ENCODE measurements at places on chromosomes 11 and 22. TPM values are rescaled to one million over a fixed set of nuclear protein-coding genes. Genes with fewer than 3 reads are reported as not detected.
A peak's percentile ranks its signal among the peaks of the same experiment; 100 is the strongest.

RFPL2 gene
- total RNA-seq = not detected

GRCh38 chr11:129853518-129854231, 38.0 kb downstream of the TMEM45B start:
- no peak for DNase-seq

DNA sequence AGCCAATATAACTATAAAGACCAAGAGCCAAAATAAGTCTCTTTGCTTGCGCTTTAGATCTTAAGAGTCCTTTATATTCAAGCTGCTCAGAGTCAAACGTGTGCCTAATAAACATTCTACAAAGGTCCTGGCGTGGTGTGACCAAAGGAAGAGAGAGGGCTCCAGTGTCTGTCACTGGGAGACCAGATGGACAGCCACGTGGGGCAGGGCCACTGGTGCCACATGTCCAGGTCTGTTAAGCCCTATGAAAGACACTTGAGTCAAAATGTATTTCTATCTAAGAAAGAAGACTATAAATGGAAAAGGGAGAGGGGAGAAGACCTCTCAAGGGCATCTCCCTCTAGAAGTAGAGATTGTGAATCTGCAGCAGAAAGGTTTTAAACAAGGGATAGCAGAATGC, 32.2 kb upstream of the EHF start:
- DNase-seq = no peak

SHISA8 gene
- total RNA-seq = not detected

DNA sequence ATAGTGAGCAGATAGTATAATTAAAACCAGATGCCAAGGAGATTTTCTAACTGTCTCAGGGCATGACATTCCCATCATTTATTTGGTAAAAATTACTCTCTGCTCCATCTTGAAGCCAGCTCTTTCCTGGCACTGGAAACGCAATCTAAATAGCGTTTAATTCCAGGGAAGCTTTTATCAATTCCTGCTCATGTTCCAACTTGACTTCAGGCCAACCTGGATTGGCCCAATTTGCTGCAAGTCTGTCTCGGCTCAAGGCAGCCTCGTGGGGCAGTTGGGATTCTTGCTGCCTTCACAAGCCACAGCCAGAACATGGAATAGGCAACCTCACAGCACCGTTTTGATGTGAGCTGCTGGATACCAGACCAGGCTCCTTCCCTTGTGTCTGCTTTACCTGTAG, 1255.9 kb downstream of the TBC1D22A start:
- no peak for DNase-seq

DNA sequence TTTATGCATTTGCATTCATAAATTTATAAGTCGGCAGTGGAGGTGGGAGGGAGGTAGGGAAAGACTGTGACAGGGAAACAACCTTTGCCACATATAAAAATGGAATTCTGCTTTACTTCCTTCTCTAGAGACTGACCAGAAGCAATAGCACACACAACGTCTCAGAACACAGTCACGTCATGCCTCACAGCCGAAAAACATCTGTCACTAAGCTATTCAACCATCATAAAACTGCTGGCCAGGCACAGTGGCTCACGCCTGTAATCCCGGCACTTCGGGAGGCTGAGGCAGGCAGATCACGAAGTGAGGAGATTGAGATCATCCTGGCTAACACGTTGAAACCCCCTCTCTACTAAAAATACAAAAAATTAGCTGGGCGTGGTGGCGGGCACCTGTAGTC, 101.0 kb upstream of the CHRM4 start:
- DNase-seq = no peak

DNA sequence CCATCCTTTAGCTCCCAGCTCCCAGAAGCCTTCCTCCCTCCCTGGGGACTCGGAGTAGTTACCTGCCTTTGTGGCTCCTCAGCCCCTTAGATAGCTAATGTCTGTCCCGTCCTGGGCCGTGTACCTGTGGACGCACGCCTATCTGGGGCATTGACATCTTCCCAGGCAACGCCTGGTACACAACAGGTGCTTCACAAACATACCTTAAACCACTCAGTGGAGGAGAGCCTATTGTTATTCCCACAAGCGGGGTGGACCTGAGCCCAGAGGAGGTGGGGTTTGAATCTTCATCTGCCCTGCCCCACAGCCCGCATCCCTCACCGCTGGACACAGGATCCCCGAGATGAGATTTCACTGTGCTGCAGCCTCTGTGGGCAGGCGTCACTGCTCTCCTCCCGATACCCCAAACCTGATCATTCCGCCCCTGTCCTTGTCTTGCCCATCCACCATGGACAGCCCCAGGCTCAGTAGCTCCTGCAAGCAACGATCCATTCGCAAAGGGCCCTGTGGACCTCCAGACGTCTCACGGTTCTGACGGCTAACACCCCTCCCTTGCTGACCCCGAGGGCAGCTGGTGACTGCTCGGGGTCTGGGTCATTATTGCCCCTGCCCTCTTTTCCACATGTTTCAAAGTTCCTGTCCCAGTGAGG, 73.8 kb upstream of the SHISAL1 start:
- DNase-seq = peak; percentile 65

DNA sequence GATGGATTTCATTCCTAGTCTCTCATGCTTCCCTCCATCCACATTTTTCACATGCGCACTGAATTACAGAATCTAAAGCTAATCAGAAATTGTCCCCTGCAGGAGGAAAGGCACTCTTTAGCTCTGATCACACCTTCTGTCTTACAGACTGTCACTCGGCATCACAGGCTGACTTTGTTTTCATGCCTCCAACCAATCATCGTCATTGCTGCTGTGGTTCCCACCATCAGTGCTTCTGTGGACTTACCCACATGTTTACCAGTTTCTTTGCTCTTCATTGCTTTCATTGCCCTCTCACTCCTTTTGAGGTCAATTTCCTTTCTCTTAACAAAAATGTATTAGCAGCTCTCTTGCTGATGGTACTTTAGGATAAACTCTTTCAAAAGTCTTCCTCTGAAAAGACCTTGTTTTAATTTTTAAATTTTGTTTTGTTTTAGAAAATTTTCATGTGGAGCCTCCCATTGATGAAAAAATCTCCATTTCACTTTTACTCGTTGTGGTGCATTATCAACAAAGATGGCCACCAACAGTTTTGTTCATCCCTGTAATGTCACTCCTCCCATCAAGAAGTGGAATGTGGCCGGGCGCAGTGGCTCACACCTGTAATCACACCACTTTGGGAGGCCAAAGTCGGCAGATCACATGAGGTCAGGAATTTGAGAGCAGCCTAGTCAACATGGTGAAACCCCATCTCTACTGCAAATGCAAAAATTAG, 20.2 kb upstream of the TREH start:
- peak; percentile 53 for DNase-seq

DNA sequence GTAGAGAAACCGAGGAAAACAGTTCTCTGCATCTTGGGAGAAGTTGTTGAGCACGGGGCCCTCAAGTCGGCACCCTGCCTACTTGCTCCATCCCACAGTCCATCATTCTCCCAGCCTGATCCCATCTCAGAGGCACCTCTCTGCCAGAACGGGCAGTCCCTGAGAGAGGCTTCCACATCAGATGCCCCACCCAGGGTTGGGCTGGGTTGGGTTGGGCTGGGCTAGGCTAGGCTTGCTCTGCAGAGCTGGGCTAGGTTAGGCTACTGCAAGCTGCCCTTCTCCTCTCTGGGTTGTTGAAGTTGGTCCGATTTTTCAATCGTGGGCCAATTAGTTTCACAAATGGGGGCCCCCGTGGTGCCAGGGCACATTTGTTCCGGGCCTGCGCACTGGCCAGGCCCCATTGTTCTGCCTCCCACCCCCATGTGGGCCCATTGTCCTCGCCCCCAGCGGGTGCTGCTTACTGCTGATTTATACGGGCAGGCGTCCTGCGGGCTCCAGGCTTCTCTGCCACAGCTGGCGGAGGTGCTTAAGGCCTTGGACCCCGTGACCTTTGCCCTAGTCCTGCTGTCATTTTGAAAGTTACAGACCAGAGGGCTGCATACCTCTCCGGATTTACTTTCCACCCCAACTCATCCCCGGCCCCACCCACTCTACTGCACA, 63.7 kb upstream of the NNMT start:
- no peak for DNase-seq

- peak; percentile 87 for DNase-seq
Observed at GRCh38 chr11:96306933-96307775, 35.8 kb downstream of the MAML2 start.

BSCL2 gene
- total RNA-seq = 54.8 TPM

ZP1 gene
- total RNA-seq = not detected

GRCh38 chr11:124899383-124900145, 1.9 kb upstream of the ROBO4 start:
- no peak for DNase-seq

DNA sequence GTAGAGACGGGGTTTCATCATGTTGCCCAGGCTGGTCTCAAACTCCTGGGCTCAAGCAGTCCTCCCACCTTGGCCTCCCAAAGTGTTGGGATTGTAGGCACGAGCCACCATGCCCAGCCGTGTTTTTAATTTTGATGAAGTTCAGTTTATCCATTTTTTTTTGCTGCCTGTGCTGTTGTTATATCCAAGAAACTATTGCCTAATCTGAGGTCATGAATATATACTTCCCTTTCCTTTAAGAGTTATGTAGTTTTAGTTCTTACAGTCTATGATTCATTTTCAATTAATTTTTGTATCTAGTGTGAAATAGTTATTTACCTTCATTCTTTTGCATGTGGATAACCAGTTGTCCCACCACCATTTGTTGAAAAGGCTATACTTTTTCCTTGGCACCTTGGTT, 50.3 kb upstream of the SORL1-AS1 start:
- DNase-seq = no peak

ABCC8 gene
- total RNA-seq = 11.4 TPM

CAT gene
- total RNA-seq = 71.5 TPM

UPB1 gene
- 0.24 TPM for total RNA-seq

DNA sequence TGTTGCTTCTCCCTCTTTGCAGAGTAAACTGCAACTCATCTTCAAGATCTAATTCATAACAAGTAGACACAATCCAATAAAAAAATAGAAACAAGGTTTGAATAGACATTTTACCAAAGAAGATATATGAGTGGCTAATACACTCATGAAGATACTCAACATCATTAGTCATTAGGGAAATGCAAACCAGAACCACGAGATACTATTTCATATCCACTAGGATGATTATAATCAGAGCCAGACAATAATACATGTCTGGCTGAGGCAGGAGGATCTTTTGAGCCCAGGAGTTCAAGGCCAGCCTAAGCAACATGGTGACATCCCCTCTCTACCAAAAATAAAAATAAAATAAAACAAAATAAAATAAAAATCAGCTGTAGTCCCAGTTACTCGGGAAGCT, 85.0 kb downstream of the ATG16L2 start:
- no peak for DNase-seq

- no peak for DNase-seq
Observed at GRCh38 chr11:96259134-96259830, 83.7 kb downstream of the MAML2 start.

DNA sequence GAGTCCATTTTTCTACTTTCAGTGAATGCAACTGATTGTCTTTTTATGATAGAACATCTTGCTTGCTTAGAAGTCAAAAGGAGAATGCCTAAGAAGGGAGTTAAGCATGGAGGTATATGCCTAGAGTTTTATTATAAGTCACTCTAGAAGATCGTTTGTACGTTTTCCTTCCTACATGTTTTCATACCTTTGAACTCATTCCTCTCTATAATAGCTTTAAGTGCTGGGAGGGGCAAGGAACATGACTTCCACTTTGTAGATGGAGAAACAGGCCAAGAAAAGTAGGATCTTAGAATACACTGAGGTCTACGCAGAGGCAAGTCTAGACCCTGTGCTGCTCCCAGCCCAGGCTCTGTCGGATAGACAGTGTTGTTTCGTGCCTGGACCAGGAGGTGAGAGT, 114.3 kb downstream of the ZBTB16 start:
- no peak for DNase-seq

DNA sequence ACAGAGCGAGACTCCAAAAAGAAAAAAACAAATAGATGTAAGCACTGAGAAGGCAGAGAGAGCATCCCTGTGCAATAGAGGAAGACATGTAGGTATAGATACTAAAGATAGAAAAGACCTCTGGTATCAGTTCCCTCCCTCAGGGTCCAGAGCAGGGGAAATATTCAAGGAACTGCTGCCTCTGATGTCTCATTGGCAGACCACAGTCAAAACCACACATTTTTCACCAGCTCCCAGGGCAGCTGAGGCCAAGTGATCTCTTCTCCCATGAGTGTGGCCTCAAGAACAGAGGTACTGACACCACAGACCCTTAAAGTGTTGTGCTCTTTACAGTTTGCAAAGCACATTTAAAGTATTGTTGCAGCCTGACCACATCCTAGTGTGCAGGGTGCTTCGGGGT, 288.5 kb downstream of the NTM start:
- DNase-seq = no peak

GRCh38 chr11:93274851-93275250, 55.7 kb upstream of the DEUP1 start:
- DNase-seq = no peak

GRCh38 chr11:67671211-67671520, 3.3 kb downstream of the ALDH3B2 start:
- peak; percentile 62 for DNase-seq

- DNase-seq = no peak
Observed at GRCh38 chr11:62419943-62420342, 1.1 kb downstream of the SCGB1A1 start.

- DNase-seq = no peak
Observed at GRCh38 chr11:100356035-100356434, 331.1 kb upstream of the ARHGAP42 start.

MMP27 gene
- total RNA-seq = 0.32 TPM

MUC5AC gene
- total RNA-seq = not detected

- DNase-seq = no peak
Observed at GRCh38 chr22:27791159-27791858, 10.2 kb downstream of the MN1 start.

GRCh38 chr11:1536065-1536843, 35.8 kb downstream of the DUSP8 start:
- DNase-seq = no peak

KCNJ11 gene
- 0.56 TPM for total RNA-seq

OR5M10 gene
- not detected for total RNA-seq

OR2AG1 gene
- not detected for total RNA-seq
